A375 (cell line): ENCODE measurements at places on chromosomes 3 and 15. TPM values are rescaled to one million over a fixed set of nuclear protein-coding genes. Genes with fewer than 3 reads are reported as not detected.

The ISL2 gene
- total RNA-seq: 2.5 and 2.9 TPM in 2 replicates

The ITIH1 gene
- not detected in 2 replicates for total RNA-seq

The KNG1 gene
- total RNA-seq: not detected in 2 replicates

The SLC6A20 gene
- total RNA-seq: 0.30 and 0.66 TPM in 2 replicates

The GOLGA8T gene
- total RNA-seq: not detected in 2 replicates

The FOXB1 gene
- not detected in 2 replicates for total RNA-seq

The COPS2 gene
- total RNA-seq: 58.1 and 84.6 TPM in 2 replicates

The RASL12 gene
- total RNA-seq: 0.29 and 0.60 TPM in 2 replicates

The C3orf22 gene
- not detected in 2 replicates for total RNA-seq

The SLC28A1 gene
- not detected in 2 replicates for total RNA-seq

The SCN11A gene
- total RNA-seq: not detected in 2 replicates

The SHISA5 gene
- total RNA-seq: 107 and 119 TPM in 2 replicates

The CDHR4 gene
- 0.11 and 0.26 TPM in 2 replicates for total RNA-seq

The CCDC54 gene
- total RNA-seq: not detected in 2 replicates

The HRH1 gene
- 5.1 and 5.7 TPM in 2 replicates for total RNA-seq

The LRIG1 gene
- 5.2 and 6.2 TPM in 2 replicates for total RNA-seq

The PLIN1 gene
- total RNA-seq: not detected in 2 replicates

The TMEM115 gene
- total RNA-seq: 54.7 and 59.0 TPM in 2 replicates

The RTP1 gene
- total RNA-seq: not detected in 2 replicates

The SUMF1 gene
- total RNA-seq: 24.8 and 25.5 TPM in 2 replicates

The FBXO40 gene
- total RNA-seq: not detected in 2 replicates

The RARRES1 gene
- not detected in 2 replicates for total RNA-seq

The TM4SF1 gene
- 147 and 154 TPM in 2 replicates for total RNA-seq
